ENCODE measurements at places on chromosomes 6 and 20.
A peak's percentile ranks its signal among the peaks of the same experiment; 100 is the strongest.

GRCh38 chr6:102356170-102356569 lies 962.7 kb downstream of the GRIK2 start:
- no peak for DNase-seq

- DNase-seq, result no peak
These were observed 1216.2 kb upstream of the CITED2 start for GRCh38 chr6:140590641-140591040.

- no peak for DNase-seq
These were observed 167.3 kb downstream of the BCAS1 start for GRCh38 chr20:53902968-53903651.

DNA sequence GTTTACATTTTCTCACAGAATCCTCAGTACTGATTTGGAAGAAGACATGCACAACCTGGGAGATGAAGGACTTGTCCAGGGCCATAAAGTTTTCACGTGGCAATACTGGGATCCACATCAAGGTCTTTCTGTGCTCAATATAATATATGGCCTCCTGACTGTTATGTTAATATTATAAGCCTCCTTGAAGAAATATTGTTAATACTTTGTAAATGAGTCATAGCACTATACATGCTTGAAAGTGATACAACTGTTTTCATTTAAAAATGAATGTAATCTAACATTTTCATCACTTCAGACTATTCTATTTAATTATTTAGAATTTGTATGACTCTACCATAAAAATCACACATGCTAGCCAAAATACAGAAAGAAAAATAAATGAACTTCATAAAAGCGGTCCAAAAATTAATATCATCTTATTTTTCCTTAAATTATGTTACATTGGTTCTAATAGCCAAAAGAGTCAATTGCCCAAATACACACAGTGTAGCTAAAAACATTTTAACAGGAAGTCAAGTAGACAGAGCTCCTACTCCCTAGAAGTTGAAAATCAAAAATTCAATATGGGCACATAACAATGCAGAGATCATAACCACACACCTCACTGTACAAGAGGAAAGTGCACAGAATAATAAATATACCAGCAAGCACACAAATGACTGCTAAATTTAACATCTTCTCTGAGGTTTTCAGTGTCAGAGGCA lies 188.0 kb upstream of the HDDC2 start:
- DNase-seq, result no peak

DNA sequence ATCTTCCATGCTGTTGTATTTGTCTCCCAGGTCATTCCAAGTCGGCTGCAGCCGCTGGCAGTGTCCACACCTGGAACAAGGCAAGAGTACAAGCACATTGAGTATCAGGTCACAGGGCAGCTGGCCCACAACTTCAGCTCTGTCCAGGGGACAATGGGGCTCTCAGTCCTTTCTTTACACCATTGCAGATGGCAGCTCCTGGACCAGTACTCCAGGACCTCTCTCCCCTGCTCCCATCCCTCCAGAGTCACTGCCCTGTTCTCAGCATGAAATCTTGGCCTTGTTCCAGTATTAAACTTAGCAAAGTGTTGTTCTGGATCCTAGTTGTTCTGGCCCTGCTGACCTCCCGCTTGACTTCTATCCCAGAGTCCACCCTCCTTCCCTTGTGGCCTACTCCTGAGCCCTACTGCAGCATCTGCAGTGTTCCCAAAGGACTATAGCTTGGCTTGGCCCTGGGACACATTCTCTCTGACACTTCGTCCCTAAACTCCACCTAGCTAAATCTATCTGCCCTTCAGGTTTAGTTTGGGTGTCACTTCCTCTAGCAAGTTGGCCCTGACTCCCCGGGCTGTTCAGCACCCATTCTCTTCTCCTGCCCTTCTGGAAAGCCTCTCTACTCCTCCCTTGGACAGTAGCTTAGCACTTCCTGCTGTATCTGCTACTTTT lies 5.8 kb downstream of the TXNDC5 start:
- DNase-seq, result no peak

DNA sequence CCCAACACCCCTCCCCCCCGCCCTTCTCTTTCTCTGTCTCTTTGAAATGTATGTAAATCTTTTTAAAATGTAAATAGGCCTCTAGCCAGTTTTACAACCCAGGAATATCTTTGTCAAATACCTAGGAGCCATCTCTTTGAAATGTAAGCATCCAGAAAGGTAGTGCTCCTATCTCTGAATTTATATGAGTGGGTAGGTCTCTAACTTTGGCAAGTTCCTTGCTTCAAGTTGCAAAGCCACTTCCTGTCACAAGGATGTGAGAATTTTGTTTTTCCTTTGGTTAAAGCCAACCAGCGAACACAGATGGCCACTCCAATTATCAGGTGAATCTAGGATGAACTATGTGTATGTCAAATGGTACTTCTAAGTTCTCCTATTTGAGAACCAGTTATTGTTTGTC lies 6.2 kb upstream of the DEFB132 start:
- no peak for DNase-seq

DNA sequence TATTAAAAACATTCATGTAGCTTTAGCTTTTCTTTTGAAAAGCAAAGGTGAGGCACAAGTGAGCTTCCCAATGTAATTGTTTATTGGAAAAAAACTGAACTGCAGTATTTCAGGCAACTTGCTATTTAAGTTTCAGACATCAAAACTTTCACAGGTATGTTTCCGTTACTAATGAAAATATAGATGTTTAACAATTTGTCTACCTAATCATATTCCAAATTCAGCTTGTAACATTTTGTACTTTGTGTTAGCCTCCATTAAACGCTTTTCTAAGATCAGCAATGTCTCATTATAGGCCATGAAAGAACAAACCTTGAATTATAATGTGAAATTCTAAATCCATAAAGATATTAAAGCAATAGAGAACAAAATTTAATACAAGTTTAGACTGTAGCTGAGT lies 69.5 kb downstream of the AHI1 start:
- no peak for DNase-seq

GRCh38 chr6:13434777-13435176 lies 52.6 kb downstream of the GFOD1 start:
- DNase-seq, result no peak

- no peak for DNase-seq
These were observed 10.3 kb upstream of the R3HDML start for GRCh38 chr20:44326391-44327159.

GRCh38 chr6:79605061-79605460 lies 26.1 kb upstream of the SH3BGRL2 start:
- DNase-seq, result peak; percentile 25

GRCh38 chr6:36915599-36915998 lies 29.8 kb downstream of the C6orf89 start:
- no peak for DNase-seq

DNA sequence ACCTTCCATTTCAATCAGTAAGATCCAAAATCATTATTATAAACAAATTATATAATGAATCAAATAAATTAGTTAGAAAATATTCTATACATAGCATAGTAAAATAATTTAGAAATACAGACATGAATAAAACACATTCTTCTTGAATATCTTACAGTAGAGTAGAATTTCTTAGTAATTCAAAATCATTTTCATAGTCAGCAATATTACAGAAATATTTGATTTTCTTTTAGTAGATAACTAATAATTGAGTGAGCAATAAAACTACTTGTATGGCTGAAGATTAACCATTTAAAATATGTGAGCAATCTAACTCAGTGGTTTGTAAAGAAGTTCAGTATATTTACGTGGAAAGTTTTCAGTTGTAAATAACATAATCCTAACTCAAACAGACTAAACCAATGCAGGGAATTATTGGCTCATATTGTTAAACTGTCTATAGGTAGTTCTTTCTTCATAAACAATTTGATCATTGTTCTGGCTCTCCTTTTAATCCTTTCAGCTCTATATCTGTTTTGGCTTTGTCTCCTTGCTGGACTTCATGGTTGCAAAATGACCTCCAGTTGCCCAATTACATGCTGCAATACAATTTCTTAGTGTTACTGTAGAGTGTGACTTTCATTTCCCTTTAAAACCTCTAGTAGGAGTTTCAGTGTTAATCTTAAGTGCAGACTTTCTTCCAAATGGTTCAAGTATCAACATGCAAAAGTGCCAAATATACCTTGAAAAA lies 307.5 kb downstream of the EYS start:
- no peak for DNase-seq

- DNase-seq, result no peak
These were observed 24.2 kb upstream of the CITED2 start for GRCh38 chr6:139398658-139399057.

DNA sequence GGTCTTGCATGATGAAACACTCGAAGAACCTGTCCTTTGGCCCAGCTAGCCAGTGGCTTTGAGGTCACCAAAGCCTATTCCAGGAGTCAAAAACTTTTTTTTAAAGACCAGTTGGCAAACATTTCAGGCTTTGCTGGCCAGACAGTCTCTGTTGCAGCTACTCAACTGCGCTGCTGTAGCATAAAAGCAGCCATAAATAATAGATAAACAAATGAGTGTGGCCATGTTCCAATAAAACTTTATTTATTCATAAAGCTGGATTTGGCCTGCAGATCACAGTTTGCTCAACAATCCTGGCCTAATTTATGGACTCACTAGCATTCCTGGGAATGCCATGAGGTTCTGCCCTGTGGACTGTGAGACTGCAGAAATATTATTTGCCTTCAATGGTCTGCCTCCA lies 68.8 kb upstream of the LTV1 start:
- no peak for DNase-seq

- DNase-seq, result no peak
These were observed 569.1 kb upstream of the ID4 start for GRCh38 chr6:19268117-19268516.

DNA sequence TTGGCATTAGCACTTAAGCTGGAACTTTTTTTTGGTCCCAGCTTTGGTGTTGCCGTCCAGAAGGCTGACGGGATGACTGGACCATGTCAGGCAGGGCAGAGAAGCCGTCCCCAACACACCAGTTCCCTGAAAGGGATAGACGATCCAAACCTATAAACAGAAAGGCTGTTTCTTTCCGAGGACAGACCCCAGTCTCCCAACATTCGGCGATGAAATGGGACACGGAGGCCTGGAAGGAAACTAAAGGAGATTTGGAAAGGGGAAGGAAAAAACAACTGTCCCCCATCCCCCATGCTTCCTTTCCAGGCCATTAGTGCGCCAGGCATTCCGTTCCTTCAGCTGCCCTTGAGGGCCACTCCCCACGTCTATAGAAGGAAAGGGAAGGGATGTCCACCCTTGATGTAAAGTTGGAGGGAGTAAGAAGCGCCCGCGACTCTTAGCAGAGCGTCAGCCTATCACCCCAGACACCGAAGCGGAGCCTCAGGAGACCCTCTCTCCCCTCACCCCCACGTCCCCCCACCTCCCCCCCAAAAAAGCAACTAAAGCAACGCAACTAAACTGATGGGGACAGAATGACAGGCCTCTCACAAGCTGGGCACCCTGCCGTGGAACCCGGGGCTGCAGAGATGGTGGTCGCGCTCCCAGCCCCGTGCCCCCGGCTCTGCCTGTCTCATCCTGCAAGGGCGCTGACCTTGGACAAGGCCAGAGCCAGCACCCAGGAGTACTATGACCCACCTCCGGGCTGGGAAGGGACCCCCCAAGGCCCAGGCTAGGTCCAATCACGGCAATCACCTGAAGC lies 638 bp downstream of the BLCAP start:
- DNase-seq, result no peak

- no peak for DNase-seq
These were observed 134.4 kb upstream of the COL21A1 start for GRCh38 chr6:56381801-56382251.

GRCh38 chr6:167550941-167551627 lies 226.2 kb downstream of the TTLL2 start:
- DNase-seq, result no peak

GRCh38 chr6:136024711-136025110 lies 173.2 kb downstream of the PDE7B start:
- DNase-seq, result no peak

DNA sequence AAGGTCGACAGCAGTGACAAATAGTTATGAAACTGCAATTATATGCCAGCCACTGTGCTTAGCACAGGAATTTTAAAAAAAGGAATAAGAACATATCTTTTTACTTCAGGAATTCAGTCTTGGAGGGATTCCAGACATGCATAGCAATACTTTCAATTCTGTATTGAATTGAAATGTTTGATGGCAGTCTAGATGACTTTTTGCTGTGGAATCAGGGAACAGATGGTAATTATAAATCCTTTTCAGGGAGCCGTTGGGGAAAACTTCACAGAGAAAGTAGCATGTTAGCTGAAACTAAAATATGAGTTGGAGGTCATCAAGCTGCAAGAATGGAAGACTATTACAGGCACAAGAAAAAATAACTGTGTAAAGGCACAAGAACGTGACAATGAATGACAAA lies 74.8 kb downstream of the IMPG1 start:
- no peak for DNase-seq

GRCh38 chr6:134295953-134296553 lies 21.9 kb downstream of the SGK1 start:
- peak; percentile 100 for DNase-seq

- no peak for DNase-seq
These were observed 529.1 kb upstream of the CITED2 start for GRCh38 chr6:139903411-139904157.

GRCh38 chr6:90135667-90136066 lies 161.0 kb downstream of the BACH2 start:
- peak; percentile 45 for DNase-seq

DNA sequence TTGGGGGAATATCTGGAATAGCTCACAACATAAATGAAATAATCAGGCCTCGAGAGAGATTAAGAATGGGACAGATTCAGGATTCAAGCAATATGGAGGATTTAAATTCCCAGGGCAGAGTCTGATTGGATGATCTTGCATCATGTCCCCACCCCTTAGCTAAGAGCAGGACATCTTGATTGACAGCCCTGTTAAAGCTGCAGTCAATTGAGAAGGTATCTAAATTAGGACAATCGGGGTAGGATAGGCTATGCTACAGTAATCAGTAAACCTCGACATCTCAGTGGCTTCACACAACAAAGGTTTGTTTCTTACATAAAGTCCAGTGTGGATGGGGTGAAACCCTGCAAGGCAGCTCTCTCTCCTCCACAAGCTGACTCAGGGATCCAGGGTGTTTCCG lies 109.5 kb downstream of the EYA2 start:
- no peak for DNase-seq

DNA sequence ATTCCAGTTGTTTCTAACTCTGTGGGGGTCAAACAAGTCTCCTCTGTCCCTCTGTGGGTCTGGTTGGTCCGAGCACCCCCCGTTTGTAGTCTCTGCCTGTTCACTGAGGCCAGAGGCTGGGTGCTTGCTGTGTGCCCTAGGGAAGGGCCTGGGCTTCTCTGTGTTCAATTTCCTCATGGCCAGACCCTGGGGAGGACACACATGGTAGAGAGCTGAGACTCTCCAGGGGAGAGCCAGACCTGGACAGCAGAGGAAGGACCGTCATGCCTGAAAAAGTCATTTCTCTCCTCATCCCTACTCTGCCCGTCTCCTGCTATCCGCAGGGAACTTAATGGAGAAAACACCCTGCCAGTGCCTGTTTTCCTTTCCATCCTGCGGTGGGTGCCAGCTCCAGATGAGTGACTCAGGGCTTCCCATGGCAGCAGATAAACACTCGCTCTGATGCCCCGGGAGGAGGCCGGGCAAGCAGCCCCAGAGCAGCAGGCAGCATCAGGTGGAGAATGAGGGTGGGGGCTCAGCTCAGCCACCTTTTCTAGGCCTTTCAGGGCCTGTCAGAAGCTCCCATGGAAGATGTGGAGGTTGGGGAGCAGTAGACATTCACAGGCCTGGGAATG lies 51.9 kb downstream of the SNAI1 start:
- DNase-seq, result no peak

GRCh38 chr6:131197716-131198115 lies 62.4 kb downstream of the AKAP7 start:
- no peak for DNase-seq

- no peak for DNase-seq
These were observed 1106.4 kb upstream of the CITED2 start for GRCh38 chr6:140480852-140481251.

GRCh38 chr20:15406072-15406471 lies 1068.7 kb upstream of the FLRT3 start:
- DNase-seq, result no peak

Data from brain microvascular endothelial cell (primary cell).